Esophagus squamous epithelium (tissue), 5 donors: ENCODE measurements at places on chromosomes 7 and 10.
A peak's percentile ranks its signal among the peaks of the same experiment; 100 is the strongest.

GRCh38 chr7:29865526-29865925, 59.2 kb downstream of the WIPF3 start:
- DNase-seq, result no peak

GRCh38 chr7:31408140-31408729, 67.7 kb upstream of the NEUROD6 start:
- DNase-seq, result no peak

DNA sequence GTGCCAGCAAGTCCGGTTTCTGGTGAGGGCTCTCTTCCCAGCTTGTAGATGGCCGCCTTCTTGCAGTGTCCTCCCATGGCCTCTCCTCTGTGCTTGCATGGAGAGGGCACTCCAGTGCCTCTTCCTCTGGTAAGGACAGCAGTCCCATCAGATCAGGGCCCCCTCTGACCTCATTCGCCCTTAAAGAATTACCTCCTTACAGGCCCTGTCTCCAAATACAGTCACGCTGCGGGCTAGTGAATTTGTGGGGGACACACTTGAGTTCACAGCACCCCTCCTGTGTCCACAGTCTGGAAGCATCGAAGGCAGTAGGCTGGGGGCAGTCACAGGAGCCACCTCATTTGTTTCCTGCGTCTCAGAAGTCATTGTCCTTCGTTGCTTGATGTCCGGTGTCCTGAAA, 54.6 kb downstream of the LHPP start:
- DNase-seq, result no peak

DNA sequence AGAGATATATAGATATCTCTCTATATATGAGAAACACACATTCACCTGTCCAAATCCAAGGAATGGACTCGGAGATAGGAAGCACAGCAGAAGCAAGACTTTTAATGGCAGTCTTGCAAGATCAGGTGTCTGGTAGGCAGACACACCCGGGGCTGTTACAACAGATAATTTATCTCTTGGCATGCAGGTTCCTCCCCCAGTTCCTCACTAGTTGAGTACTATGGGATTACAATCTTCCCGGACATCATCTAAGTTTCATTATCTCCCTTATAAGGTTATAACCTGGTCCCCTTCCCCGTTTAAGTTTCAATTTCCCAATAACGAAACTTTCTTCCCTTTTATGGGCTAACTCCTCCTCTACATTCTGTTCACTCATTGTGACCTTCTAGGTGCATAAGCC, 399.3 kb downstream of the PPP1R3A start:
- no peak for DNase-seq

DNA sequence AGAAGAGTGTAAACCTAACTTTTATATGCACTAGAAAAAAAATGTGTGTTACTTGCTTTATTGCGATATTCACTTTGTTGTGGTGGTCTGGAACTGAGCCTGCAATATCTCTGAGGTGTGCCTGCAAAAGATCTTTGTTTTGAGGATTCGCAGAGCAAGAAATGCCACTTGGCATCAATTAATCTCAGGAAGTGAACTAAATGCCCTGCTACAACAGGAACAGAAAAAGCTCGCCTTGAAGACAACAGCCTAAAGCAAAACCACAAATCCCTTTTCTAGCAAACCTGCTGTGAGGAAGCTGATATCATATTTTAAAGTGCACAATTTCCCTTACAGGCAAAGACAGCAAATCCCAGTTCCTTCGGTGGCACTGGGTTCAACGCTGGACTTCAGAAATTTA, 675.8 kb downstream of the KCNMA1 start:
- DNase-seq, result no peak

DNA sequence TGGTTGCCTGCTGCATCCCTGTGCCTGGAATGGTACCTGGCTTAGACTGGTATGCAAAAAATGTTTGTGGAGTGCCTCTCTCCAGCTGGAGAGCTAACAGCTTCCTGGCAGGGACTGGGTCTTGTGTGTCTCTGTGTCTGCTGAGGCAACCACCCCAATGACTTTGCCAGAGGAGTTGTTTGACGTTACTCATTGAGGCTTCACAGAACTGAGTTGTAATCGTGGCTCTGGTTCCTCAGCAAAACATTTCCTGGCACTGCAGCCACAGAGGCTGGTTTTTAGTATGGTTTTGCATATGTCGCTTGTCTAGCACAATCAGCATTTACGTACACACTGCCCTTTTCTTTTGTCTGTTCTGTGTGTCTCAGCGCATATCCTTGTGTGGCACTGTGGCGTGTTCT, 7.5 kb downstream of the ZNF282 start:
- DNase-seq, result no peak

- no peak for DNase-seq
These were observed 3.5 kb downstream of the APBB1IP start for GRCh38 chr10:26441491-26442214.

DNA sequence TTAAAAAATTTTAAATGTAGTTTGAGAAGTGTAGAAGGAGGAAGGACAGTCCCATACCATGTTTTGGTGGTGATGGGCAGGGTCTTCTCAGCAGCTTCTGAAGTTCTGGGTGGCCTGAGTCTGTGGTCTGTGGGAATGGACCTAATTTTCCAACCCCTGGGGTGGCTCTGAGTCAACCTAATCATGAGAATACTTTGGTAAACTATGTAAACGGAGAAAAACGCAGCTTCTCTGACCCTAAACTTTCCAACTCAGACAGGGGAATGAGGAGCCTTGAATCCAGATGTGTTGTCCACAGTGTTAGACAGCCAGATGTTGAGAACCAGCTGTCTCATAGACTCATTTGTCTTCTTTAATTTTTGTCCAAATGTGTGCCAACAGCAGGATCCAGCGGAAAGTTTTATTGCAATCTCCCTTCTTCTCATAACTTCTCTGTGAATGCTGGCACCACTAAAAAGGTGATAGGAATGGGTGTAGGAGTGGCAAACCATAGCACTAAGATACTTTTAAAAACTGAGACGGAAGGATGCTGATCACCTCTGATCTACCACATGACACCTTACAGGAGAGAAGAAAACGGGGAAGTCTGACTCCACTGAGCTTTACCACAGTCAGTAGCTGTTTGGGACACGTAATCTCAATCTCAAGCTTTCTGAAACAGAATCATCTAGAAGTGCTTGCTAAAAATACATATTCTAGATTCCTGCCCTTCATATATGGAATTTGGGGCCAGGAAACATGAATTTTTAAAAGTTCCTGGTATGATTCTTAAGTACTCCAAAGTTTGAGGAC, 90.5 kb upstream of the PHYHIPL start:
- no peak for DNase-seq

DNA sequence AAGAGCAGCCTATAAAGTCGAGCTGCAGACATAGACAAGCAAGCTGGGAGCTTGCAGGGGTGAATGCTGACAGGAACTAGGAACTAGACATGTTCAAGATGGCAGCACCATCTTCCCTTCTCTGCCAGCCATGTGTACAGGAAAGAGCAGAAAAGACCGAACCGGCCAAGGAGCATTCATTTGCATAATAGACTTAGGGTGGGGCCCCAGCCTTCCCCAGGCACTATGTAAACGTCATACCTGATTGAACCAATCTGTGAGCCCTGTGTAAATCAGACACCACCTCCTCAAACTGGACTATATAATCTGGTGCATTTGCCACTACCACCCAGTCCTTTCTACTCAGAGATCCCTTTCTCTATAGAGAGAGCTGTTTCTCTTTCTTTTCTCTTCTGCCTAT, 106.9 kb upstream of the FAM3C start:
- DNase-seq, result no peak

DNA sequence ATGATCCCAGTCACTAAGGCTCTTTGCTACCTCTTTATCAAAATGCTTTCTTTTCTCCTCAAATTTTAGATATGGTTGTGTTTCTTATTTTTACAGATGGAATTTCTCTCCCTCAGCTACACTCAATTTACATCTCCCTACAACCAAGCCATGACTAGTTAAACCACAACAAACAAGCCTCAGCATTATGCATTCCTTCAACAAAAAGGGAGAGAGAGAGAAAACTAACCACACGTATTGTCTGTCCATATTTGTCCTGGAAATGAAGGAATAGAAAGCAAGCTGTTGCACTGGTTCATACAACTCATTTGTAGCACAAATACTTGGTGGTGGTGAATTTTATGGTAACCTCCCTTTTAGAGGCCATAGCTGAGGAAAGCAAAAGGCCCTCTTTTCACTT, 286.4 kb downstream of the AHR start:
- DNase-seq, result no peak

- no peak for DNase-seq
These were observed 21.4 kb downstream of the STAMBPL1 start for GRCh38 chr10:88901206-88901983.

DNA sequence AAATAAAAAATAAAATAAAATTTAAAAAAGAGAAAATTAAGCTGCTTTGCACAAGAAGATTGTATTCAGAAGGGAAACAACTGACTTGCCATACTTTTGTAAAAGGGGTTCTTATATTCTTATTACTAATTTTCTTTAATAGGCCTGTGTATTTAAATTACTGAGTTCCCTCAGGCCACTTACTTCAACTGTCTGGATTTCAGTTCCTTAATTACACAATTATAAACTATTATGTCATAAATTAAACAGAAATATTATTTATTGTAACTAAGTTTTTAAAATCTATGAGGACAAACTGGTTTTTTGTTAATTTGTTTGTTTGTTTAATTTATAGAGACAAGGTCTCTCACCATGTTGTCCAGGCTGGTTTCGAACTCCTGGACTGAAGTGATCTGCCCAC, 22.4 kb upstream of the MICU1 start:
- DNase-seq, result no peak

DNA sequence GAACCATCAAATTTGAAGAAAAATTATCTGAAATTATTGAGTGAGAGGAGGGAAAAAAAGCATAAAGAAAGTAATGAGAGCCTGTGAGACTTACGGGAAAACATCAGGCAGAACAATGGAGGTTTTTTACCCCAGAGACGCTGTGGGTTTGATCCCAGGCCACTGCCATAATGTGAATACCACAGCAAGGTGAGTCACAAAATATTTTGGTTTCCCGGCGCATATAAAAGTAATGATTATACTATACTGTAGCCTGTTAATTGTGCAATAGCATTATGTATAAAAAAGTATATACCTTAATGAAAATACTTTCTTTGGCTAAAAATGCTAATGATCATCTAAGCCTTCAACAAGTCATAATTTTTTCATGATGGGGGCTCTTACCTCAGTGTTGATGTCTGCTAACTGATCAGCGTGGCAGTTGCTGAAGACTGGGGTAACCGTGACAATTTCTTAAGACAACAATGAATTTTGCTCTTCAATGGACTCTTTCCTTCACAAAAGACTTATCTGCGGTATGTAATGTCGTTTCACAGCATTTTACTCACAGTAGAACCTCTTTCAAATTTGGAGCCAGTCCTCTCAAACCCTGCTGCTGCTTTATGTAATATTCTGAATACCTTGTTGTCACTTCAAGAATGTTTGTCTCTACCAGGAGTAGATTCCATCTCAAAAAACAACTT, 97.0 kb upstream of the FAM20C start:
- no peak for DNase-seq

DNA sequence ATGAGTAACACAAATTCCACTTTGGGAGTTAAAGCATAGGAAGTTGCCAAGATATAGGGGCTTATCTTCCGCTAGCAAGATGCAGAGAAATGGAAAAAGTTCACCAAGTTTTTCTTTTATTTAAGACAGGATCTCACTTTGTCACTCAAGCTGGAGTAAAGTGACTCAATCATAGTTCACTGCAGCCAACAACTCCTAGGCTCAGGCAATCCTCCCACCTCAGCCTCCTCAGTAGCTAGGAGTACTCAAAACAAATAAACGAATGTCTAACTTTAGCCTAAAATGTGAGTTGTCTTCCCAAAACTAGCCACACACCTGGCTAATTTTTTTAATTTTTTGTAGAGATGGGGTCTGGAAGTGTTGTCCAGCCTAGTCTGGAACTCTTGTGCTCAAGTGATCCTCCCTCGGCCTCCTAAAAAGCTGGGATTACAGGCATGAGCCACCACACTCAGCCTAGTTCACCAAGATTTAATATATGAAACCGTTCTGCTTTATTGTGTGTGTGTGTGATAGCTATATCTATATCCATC, 9.9 kb downstream of the VIM start:
- DNase-seq, result no peak

GRCh38 chr7:46764100-46764936, 817.6 kb downstream of the TNS3 start:
- no peak for DNase-seq

DNA sequence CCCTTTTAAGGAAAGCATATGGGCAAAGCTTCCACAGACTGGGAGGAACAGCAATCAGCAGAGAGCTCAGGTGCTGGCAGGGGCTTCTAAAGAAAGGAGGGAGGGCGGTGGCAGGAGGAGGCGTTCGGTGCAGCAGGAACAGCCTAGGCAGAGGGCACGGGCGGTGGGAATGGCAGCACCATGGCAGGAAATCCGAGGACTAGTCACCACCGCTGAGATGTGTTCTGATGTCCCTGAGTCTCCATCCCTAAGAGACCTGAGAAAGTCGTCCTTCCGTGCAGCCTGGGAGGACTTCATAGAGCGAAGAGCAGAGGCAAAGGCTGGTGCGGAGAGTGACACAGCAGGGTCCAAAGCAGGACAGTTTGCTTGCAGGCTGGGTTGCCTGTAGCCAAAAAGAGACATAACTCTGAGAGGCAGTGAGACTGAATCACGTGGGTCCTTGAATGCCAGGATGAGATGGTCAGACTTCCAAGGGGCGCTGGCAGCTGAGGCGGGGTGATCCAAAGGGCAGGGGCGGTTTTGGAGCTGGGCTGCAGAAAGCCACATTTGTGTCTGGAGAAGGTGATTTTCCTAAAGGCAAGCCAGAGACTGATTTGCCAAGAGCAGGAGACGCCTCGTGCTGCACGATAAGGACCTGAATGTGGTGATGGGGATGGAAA, 35.8 kb upstream of the GRID1 start:
- no peak for DNase-seq

DNA sequence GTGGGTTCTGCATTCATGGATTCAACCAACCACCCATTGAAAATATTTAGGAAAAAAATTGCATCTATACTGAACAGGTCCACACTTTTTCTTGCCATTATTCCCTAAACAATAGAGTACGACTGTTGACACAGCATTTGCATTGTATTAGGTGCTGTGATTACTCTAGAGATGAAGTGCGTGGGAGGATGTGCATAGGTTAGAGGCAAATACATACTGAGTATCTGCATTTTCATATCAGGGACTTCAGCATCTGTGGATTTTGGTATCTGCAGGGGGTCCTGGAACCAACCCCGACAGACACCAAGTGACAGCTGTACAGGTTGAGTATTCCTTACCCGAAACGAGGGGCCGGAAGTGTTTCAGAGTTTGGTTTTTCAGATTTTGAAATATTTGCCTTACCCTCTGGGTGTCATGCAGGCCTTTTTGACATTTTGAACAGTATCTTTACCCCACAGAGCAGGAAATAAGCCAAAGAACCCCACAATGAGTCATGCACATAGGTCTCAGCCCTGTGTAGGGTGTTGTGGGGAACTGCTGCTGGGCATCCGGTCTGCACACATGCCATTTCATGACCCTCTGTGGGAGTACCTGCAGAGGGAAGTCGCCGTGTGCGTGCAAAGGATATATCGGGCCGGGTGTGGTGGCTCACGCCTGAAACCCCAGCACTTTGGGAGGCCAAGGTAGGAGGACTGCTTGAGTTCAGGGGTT, 14.5 kb downstream of the NUDT5 start:
- peak; percentile 8 for DNase-seq

DNA sequence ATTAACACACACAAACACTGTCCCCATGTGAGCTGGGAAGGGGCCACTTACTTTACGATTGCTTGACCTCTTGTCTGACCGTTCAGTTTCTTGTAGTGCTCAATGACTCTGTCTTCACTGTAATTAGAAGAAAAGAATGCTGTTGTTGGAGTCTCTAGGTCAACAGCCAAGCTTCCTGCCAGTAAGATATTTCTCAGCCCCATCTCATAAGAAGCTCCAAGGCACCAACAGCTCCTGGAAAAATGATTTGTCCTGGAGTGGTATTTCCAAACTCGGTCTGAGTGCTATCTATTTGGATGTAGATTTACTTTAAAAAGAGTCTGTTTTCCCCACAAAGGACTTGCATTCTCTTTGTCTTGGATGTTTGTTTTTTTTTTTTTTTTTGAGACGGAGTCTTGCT, 153.7 kb downstream of the PRPF18 start:
- DNase-seq, result no peak
